ENCODE measurements at places on chromosomes 5 and 9.

DNA sequence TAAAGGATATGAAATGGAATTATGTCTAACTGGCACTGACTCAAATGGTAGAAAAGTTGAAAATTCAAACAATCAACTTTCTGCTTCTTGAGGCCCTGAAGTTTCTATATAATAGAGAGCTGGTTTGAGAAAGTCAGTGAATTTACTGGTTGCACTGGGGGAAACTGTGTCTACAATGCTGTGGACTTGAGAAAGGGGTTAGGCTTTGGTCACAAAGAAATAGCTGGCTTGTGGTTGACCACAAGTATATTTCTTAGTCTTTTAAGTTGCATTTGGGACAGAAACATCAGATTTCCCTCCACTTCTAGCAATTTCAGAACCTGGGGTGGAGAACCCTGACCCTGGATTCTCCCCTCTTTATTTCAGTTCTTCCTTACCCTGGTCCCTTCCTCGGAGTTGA is 192.6 kb upstream of the ACTBL2 start:
- no peak for DNase-seq

DNA sequence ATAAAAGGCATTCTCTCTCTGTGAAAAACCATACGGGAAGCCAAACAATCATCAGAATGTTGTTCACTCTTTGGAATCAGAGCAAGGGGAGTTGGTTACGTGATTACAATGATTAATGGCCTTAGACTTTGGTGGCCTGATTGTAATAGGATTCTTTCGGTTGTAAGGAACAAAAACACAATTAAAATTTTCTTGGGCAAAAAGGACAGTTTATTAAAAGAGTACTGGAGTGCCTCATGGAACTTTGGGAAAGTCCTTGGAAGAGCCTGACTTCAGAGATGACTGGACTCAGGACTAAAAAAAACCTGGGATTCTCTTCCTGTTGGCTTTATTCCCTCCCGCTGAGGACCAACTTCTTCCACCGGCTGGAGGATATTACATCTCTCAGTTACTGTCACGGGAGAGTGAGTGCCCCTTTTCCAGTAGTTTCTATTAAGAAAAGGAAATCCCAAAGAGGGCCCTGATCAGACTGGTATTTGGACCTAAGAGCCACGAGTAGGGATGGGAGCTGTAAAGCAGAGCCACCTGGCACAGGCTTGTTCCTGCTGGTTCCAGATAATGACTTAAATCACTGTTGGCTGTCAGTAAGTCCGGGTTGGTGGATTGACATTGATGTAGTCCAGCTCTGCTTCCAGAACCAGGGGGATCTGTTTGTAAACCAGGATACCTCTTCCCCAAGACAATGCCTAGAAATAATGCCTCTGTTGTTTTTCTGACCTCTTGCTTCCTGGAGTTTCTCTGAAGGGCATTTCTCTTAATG is 53.9 kb downstream of the CFAP95 start:
- DNase-seq: no peak

- DNase-seq: no peak
Measured at GRCh38 chr9:133306242-133307204, 29.5 kb downstream of the SURF6 start.

DNA sequence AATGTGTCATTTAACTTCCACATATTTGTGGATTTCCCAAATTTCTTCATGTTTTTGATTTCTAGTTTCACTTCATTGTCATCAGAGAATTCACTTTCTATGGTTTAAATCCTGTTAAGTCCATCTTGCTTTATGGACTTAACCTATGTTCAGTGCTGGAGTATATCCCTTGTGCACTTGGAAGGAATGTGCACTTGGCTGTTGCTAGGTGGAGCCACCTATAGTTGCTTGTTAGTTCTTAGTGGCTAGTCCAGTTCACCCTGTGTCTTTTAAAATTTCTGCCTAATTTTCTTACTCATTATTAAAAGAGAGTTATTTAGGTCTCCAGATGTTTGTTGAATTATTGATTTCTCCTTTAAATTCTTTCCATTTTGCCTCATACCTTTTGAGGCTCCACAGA is 1472.5 kb upstream of the CDH6 start:
- no peak for DNase-seq

GRCh38 chr5:139381837-139382761 is 998 bp downstream of the SLC23A1 start:
- DNase-seq: no peak

- peak; percentile 63 for DNase-seq
Measured at GRCh38 chr5:18220631-18221030, 586.4 kb downstream of the TAF11L14 start.

DNA sequence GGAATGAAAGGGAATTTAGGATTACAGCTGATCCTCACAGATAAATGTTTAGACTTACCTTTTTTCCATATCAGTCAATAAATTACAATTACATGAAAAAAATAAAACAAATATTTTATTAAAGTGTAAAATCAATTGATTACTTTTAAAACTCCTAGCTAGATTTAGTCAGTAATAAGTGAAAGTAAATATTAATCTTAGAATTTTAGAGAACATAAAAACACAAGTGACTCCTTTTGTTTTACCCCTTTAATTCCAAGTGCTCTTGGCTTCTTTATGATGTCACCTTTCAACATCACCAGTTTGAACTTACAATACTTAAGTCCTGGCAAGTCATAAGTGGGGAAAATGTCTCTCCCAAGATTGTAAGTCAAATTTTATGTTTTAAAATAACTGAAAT is at the start of gene CYLC2:
TSS of gene CYLC2 (plus strand) at position 301 of the 400 bp plus-strand sequence. CDS start at position 349, 48 bp downstream.
- no peak for DNase-seq

GRCh38 chr9:22514871-22515270 is 68.2 kb downstream of the DMRTA1 start:
- DNase-seq: peak; percentile 69
